CD4-positive, alpha-beta memory T cell (primary cell): ENCODE measurements at places on chromosomes 4 and X. TPM values are rescaled to one million over a fixed set of nuclear protein-coding genes. Genes with fewer than 3 reads are reported as not detected.

- DNase-seq = no peak
Observed at GRCh38 chrX:38236901-38237615, 16.4 kb upstream of the SRPX start.

DNA sequence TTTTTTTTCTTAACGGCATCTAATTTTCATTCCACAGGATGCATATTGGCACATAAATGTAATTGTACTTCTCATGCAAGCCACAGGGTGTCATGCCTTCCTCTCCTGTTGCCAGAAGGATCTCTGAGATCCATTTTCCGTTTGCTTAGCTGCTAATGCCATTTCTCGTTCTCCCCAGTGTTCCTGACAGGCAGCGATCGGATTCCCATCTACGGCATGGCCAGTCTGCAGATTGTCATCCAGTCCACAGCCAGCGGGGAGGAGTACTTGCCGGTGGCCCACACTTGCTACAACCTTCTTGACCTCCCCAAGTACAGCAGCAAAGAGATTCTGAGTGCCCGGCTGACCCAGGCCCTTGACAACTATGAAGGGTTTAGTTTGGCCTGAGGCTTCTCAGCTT lies 8.9 kb upstream of the NAP1L5 start:
- DNase-seq = no peak

Gene TEX13C
- not detected for total RNA-seq

Gene TCEAL2
- total RNA-seq = 1.9 TPM

DNA sequence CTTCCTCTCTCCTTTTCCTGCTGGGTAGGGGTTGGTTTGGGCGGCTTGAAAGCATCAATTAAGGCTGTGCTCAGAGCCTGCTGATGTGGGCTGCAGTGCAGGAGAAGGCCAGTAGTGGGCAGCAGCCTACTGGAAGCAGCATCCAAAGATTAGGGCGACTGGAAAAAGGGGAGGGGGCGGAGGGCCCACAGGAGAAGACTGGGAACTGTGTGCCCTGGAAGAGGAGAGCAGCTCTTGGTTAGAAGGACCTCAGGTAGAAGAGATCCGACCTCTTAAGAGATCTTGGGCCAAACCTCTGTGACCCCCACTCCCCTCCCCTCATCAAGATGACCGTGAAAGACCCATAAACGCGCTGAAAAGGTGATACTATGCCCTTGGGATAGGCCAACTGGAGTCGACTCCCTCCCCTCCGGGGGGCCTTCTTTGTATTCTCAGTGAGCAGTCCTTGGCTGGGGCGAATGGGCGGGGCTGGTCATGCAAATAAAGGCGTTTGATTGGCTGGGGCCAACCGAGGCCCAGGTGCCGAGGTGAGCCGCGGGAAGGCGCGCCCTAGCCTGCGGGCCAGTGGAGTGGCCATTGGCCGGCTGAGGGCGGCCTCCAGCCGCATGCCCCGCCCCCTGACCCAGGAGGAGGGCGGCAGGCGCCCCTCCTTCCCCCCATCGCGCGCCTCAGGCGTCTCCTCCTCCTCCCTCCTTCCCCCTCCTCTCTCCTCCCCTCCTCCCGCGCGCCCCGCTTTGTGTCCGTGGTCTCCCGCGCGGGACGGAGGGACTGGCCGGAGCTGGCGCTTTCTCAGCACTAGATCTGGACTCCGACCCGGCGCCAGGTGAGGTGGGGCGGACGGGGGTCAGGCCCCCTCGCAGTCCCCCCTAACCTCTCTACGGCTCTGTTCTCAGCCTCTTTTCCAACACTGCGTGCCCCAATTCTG lies 10.1 kb downstream of the DLG3 start:
- DNase-seq = peak; percentile 68

GRCh38 chr4:142293536-142293935 lies 552.6 kb downstream of the INPP4B start:
- no peak for DNase-seq

Gene PCDH11X
- not detected for total RNA-seq

DNA sequence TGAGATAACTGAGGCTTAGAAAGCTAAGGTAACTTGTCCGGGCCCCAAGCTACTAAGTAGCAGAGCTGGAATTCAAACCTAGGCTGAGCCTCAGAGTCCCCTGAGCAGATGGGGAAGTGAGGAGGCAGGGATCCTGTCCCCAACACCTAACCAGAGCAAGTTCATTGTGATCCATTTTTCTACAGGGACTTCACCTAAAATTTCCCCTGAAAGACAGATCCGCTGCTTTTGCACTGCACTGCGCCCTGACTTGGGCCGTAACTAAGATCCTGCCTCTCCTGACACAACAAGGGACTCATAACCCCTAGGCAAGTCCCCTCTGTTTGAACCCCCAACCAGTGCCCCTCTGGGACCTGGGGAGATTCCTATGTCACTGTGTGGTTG lies 25.6 kb upstream of the MTM1 start:
- DNase-seq = no peak

DNA sequence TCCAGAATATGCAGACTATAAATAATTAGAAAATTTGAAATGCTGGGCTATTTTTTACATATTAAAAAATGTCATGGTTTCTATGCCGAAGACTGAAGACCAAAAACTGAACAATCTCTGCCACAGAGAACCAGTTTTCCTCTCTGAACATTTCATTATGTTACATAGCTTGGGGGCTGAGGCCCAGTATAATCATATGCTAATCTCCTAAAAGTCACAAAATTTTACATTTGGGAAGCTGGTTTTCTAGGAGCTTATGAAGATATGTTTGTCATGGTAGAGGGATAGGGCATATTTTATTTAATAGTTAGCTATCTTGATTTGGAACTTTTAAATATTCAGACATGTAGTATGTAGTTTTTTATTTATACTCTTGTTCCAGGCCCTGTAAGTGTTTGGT lies 167.8 kb downstream of the GPAT3 start:
- no peak for DNase-seq

GRCh38 chr4:40557736-40558135 lies 71.9 kb downstream of the RBM47 start:
- DNase-seq = no peak

Gene UBE2A
- total RNA-seq = 46.7 TPM

- no peak for DNase-seq
Observed at GRCh38 chrX:49120091-49120490, 3.4 kb downstream of the GPKOW start.

Gene UGT2B15
- not detected for total RNA-seq

- DNase-seq = no peak
Observed at GRCh38 chr4:129254126-129254525, 158.2 kb downstream of the C4orf33 start.

GRCh38 chrX:150513544-150513943 lies 54.9 kb upstream of the MTM1 start:
- no peak for DNase-seq

DNA sequence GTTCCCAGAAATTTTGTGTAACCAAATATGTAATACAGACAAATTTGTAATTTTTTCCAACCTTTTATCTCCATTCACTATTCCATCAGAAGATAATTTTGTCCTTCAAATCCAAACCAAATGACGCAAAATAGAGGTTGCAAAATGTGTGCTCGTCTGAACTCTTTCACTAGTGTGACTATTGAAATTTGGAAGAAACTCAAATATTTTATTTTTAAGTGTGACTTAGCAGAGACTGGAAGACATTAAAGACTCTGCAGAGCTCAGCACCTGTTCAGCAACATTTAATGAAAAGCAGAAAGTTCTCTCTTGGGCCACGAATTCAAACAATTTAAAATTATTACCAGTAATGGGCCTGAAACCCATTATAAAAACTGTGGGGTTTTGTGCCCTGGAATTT lies 30.0 kb upstream of the APELA start:
- DNase-seq = no peak

Gene HGFAC
- total RNA-seq = 0.17 TPM

Gene TMPRSS11B
- not detected for total RNA-seq

Gene CT45A10
- total RNA-seq = not detected

DNA sequence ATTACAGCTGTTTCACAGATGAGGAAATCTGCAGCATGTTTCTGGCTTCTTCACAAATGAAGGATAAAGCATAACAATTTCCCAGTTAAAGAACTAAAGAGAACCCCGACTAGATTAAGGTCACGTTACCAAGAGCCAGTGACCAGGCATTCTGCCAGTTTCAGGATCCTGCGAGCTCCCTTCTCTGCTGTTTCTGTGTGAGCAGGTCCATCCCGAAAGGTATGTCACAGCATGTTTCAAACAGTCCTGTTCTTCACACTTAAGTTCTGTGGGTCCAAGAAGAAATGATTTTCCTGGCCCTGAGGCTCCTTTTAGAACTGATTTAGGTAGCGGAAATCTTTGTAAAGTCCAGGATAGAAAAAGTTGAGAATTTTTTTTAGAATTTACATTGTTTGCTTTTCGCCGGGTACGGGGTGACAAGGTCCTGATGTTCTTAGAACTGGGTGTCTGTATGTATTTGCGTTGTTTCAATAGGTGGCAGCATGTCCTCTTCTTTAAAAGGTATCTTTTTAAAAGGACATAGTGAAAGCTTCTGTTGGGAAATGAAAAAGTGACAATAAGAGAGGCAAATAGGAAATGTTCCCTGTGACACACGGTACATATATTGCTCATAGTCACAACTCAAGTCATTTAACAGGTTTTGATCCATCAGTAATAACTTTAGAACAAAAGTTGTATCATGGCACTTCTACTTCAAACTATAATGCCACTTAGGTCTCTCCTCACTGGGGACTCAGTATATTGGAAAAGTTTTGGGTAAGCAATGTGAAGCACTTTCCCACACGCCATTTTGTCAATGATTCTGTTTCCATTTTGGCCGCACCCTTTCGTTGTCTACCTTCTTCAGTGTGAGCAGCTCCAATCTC lies 18.4 kb downstream of the IL21 start:
- DNase-seq = peak; percentile 30

GRCh38 chrX:73615022-73615421 lies 52.0 kb downstream of the CHIC1 start:
- DNase-seq = peak; percentile 0

Gene PIN4
- total RNA-seq = 13.3 TPM

Gene TLL1
- not detected for total RNA-seq

- no peak for DNase-seq
Observed at GRCh38 chr4:173270312-173271027, 63.7 kb downstream of the HMGB2 start.

GRCh38 chrX:126065901-126066660 lies 100.0 kb downstream of the DCAF12L2 start:
- DNase-seq = no peak

DNA sequence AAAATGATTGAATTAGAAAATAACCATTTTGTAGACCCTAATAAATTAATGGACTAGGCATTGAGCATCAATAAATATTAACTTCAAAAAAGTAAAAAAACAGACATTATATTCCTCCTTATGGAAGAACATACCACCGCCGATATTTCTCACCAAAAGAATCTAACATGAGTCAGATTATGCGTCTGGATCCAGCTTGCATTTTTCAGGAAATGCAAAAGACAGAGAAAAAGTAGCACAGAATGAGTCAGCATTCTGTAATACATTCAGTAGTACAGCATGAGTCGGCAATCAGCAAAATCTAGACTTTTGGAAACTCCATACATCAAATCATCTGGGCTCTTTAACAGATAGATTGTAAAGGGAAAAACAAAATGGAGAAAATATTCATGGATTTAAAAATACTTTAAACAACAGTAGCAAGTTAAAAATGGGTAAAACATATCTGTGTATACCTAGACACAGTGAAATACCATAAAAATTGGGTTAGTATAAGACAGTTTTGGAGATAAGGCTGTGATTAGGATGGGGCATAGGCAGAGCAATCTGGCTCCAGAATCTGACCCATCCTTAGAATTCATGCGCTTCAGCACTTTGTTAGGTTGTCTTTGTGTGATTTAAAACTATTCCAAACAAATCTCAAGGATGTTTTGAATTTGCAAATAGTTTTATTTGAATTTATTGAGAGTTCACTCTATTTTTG lies 633.0 kb upstream of the FAM241A start:
- no peak for DNase-seq

- DNase-seq = no peak
Observed at GRCh38 chrX:1443496-1444075, 9.1 kb downstream of the ASMTL start.

DNA sequence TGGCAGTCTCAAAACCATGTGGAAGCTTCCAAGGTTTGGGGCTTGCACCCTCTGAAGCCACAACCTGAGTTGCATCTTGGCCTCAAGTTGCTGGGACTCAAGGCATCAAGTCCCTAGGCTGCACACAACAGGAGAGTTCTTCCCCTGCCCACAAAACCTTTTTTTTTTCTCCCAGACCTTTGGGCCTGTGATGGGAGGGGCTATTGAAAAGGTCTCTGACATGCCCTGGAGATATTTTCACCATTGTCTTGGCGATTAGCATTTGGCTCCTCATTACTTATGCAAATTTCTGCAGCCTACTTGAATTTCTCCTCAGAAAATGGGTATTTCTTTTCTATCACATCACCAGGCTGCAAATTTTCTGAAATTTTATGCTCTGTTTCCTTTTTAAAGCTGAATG lies 349.5 kb upstream of the EDA2R start:
- DNase-seq = no peak

DNA sequence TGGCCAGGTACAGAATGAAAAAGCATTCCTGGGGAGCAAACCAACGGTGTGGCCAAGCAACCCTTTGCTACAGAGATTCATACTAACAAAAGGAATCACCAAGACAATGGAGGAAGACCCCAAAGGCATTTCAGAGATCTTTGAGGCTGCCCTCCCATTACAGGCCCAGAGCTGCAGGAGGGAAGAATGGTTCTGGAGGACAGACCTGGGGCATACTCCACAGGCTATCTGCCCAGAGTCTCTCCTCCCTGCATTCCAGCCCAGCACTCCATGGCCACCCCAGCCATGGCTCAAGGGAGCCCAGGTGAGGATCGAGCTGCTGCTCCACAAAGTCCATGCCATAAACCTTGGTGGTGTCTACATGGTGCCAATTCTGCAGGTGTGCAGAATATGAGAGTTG lies 81.9 kb downstream of the ATP11C start:
- no peak for DNase-seq

- DNase-seq = no peak
Observed at GRCh38 chr4:177796841-177797240, 354.6 kb upstream of the AGA start.

Gene SPARCL1
- not detected for total RNA-seq

DNA sequence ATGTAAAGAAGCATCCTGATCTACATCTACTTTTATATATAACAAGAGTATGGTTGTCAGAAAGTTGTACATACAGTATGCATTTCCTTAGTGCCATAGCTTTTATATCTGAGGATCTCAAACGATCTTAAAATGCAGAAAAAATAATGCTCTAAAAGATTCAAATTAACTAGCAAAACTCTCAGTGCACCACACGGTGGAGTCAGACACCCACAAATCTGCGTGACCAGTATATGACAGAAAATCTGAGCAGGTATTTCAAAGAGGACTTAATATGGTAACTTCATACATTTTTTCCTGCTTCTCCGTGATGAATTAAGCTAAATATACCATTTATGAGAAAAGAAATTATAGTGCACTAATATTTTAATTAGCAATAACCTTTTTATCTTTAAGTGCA lies 803.0 kb downstream of the DMD start:
- DNase-seq = peak; percentile 19

Gene LYAR
- total RNA-seq = 74.5 TPM

GRCh38 chr4:153564630-153565525 lies 98.7 kb downstream of the TMEM131L start:
- DNase-seq = no peak

Gene CT83
- not detected for total RNA-seq

- no peak for DNase-seq
Observed at GRCh38 chr4:186757696-186758355, 34.2 kb upstream of the FAT1 start.

Gene GRIA2
- total RNA-seq = not detected

Gene IL2RG
- total RNA-seq = 379 TPM
